ENCODE measurements at places on chromosomes 16 and 17.

GRCh38 chr17:39889200-39889599, 21.2 kb downstream of the ZPBP2 start:
- no peak for DNase-seq

- DNase-seq = no peak
Observed at GRCh38 chr16:86610779-86611524, 32.6 kb downstream of the FOXL1 start.

DNA sequence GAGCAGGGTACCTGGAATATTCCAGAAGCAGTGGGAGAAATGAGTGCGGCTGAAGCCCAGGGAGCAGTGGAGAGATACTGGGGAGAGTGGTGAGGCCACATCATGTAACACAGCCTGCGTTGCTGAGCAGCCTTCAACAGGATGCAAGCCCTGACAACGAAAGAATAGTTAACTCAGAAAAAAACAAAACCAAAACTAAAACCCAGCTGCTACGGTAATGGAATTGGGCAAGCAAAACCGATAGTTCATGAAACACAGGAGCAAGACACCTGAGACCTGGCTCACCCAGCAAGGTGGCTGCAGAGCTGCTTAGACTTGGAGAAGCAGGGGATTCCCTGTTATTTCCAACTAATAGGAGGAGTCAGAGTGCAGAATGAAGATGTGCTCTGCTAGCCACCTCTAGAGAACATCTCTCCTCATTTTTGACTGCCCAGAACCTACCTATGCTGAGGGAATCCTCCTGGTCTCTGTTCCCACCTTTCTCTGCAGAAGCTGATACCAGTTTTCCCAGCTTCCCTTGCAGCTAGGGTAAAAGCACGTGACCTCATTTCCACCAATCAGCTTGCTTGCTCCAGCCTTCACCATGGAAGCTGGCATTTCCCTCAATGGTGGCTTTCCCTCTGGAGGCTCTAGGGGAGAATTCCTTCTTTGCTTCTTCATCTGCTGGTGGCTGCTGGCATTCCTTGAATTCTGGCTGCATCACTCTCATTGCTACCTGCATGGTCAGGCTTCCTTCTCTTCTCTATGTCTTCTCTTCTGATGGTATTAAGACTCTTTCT, 59.4 kb upstream of the XYLT1 start:
- no peak for DNase-seq

GRCh38 chr16:64589836-64590235, 532.0 kb downstream of the CDH11 start:
- no peak for DNase-seq

GRCh38 chr17:28328325-28328724, 6.9 kb downstream of the IFT20 start:
- DNase-seq = no peak

DNA sequence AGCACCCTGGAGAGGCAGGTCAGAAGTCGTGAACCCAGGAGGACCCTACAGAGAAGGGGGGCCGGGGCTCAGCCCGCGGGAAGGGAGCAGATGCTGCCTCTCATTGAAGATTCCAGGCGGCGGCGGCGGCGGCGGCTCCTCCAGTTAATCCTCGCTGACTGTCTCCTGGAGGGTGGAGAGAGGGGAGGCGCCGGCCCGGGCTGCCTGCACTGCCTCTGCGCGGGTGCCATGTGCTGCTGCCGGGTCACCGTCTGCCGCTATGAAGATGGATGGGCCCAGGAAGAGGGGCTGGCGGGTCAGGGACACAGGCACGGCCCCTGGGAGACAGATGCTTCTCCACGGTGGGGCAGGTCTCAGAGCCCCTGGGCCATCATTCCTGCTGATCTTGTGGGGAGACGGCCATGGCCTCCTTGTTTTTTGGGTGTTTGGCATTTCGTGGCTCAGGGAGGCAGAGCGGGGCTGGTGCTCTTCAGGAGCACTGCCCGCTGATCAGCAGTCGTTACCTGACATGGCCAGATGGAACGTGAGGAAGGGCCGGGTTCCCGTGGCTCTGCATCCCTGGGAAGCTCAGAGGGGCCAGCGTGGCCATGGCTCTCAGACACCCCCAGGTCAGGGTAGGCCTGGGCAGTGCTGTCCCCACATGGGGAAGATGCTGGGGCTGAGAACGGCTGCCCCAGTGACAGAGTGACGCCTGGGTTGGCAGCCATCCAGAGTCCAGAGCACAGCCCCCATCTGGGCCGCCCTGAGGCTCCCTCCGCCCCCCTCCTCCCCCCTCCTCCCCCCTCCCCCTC, 36.1 kb downstream of the GINS2 start:
- DNase-seq = no peak

- no peak for DNase-seq
Observed at GRCh38 chr16:4976611-4977145, 18.5 kb downstream of the SEC14L5 start.

DNA sequence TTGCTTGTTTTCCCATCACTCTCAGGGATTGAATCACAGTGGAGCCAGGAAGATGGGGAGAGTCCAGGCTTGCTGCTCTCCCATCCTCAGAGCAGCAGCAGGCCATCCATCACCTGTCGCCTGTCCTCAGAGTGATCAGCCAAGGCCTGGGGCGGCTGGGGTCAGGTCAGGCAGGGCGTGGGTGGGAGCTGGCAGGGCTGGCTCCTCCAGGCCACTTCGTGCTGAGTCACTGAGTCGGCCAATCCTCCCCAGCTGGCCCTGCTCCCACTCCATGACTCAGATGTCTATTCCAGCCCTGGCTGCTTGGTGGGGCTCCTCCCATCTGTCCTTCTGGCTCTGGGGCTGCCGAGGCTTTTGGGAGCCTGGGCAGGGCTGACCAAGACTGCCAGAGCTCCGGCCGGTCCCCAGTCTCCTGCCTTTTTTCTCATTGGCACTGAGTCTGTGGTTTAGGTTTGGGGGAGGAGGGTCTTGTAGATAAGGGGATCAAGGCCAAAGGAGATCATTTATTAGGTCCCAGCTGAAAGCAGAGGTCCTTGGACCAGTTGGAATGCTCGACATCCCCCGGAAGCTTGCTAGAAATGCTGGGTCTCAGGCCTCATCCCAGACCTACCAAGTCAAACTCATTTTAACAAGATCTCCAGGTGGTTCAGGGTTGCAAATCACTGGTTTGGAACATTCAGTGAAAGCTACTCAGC, 72.7 kb downstream of the ABCC1 start:
- DNase-seq = no peak

- DNase-seq = no peak
Observed at GRCh38 chr17:46078675-46079074, 79.6 kb downstream of the STH start.

DNA sequence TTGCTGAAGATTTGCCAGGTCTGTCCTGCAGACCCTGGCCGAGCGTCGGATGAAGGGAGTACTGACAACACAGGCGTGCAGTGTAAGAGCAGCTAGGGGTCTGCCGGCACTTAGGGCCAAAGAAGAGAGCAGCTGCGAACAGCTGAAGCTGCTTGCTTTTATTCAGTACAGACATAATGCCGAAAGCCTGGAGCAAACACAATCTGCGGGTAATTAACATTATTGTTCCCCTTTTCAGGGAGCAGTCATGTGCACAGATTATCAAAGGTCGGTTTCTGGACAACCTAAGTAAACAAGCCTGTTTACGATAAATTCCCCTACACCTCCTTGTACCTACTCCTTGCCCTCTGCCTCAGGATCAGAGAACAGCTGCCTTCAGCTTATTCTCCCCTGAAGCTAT, 12.0 kb upstream of the KRT23 start:
- no peak for DNase-seq

- no peak for DNase-seq
Observed at GRCh38 chr16:1372292-1372950, 20.7 kb downstream of the GNPTG start.

GRCh38 chr16:24610416-24610755, 71.0 kb downstream of the RBBP6 start:
- no peak for DNase-seq

- DNase-seq = no peak
Observed at GRCh38 chr17:44933824-44934744, 13.5 kb downstream of the KIF18B start.

DNA sequence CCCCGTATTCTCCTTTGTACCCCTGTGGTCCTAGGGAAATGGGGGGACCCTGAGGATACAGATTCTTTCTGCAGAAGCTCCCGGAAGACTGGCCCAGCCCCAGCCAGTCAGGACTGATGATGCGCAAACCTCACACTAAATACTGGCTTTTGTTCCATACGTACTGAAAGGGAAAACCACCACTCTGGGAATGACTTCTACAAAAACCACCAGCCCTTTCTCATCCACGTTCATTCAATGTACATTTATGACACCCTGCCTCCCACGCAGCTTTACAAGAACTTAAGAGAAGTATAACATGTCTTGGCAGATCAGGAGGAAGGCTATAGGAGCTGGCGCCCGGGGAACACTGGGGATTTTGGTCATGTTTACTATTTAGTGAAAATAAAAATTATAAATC, 70.6 kb downstream of the MARCHF10 start:
- no peak for DNase-seq

DNA sequence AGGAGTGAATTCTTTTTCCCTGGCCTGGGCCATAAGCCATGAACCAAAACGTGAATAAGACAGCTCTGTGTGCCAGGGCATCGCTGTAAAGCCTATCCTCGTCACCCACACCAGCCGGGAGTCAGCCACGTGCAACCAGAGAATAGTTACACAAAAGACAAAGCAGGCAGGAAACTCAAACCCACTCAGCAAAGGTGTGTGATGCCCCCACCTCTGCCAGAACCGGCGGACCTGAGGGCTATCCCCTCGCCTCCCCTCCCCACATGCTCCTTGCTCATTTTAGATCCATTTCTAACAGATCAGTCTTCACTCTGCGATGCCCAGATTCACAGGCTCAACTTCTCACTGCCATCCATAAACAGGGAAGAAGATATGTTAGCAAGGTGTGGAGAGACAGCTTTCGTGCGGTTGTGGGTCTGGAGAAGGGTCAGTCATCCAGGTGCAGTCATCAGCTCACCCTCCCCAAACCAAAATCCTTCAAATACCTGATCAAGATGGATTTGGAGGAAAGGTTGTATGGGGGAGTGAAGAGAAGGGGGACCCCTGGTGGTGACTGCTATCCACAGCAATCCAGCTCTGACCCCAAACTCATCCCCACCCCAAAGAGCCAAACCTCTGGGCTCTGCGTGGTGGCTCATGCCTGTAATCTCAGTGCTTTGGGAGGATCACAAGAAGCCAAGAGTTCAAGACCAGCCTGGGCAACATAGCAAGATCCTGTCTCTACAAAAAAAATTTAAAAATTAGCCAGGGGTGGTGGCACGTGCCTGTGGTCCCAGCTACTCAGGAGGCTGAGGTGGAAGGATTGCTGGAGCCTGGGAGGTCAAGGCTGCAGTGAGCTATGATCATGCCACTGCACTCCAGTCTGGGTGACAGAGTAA, 219.2 kb downstream of the C16orf78 start:
- DNase-seq = no peak

- DNase-seq = no peak
Observed at GRCh38 chr17:17067257-17067656, 25.0 kb downstream of the MPRIP start.

DNA sequence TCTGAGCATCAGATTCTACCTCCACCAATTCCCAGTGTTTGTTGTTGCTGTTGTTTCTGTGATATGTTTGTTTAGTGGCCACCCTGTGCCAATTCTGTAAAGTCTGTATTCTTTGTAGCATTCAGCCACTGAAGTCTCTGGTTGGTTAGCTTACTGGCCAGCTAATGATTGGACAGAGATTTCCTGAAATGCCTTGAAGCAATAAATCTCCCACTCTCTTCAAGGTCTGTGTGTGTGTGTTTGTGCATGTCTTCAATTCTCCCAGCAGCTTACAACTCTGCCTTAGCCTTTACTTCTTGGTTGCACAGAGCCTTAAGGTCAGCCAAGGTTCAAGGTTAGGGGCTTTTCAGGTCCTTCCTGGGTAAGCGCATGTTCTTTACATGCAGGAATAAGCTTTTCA, 38.2 kb downstream of the PRPSAP2 start:
- DNase-seq = no peak

- no peak for DNase-seq
Observed at GRCh38 chr17:29240968-29241963, 5.4 kb upstream of the CRYBA1 start.

DNA sequence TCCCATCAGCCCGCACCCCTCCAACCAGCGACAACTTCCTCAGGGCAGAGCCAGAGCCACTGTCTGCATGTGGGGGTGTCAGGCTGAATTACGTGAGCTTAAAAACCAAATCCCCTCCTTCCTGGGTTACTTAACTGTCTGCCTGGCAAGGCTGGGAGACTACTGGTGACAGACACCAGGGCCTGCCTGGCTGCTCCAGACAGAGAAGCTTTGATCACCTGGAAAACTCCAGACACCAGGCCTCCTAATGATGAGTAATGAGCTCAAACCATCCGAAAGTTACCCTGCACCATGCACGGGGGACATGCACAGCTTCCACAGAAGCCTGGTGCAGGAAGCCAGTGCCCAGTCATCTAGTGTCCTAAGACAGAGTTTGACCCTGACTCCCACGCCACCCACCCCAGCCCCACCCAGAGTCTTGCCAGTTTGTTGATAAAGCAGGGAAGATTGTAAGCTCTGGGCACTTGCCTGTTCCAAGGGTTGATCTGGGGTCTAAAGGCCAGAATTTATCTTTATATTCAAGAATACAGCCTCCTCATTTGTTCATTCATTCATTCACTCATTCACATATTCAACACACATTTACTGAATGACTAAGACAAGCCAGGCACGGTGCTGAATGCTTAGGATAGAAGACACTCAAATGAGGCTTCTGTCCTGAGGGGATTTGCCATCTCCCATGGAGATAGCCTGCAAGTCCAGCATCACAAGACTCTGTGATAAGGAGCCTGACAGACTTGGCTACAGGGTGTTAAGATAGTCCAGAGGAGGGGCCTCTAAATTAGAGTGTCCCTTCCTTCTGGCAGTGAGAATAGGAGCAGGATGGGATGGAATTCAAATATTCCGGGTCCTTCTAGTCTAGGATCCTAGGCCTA, 7.2 kb upstream of the CCDC182 start:
- DNase-seq = no peak

DNA sequence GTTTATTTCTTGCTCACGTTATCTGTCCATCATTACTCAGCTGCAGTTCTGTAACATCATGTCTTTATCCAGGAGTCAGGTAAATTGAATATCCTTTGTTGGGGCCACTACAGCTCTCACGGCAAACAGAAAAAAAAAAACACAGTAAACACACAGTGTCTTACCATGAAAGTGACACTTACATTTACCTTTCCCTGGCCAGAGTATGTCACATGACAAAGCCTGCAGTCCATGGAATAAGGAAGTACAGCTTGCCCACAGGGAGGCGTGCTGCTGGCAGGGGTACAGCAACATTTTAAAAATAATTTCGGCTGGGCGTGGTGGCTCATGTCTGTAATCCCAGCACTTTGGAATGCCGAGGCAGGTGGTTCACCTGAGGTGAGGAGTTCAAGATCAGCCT, 85.7 kb upstream of the HS3ST4 start:
- no peak for DNase-seq

GRCh38 chr17:77441940-77442339, 301.2 kb downstream of the SEC14L1 start:
- no peak for DNase-seq

- DNase-seq = no peak
Observed at GRCh38 chr16:79076047-79076767, 524.3 kb downstream of the MAF start.

DNA sequence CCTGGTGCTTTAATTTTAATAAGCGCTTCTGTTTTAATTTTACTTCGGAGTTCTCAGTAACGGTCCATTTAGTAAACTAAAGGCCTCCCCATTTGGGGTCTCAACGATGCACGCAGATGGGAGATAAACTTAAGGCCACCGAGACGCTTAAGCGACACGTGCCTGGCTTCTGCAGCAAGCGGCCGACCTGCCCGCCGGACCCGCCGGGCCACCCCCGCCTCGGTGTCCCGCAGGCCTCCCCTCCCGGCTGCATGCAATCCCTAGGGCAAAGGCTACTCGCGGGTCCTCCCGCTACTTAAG, 592 bp downstream of the GCSH start:
- no peak for DNase-seq

- DNase-seq = no peak
Observed at GRCh38 chr16:76532188-76532973, 255.2 kb downstream of the CNTNAP4 start.
